ENCODE measurements at places on chromosomes 2 and 18.
A peak's percentile ranks its signal among the peaks of the same experiment; 100 is the strongest.

GRCh38 chr2:134782792-134783191, 55.6 kb upstream of the ACMSD start:
- DNase-seq = no peak

- DNase-seq = no peak
Observed at GRCh38 chr2:43391201-43391877, 164.9 kb upstream of the ZFP36L2 start.

- no peak for DNase-seq
Observed at GRCh38 chr2:67719351-67719750, 322.2 kb downstream of the ETAA1 start.

DNA sequence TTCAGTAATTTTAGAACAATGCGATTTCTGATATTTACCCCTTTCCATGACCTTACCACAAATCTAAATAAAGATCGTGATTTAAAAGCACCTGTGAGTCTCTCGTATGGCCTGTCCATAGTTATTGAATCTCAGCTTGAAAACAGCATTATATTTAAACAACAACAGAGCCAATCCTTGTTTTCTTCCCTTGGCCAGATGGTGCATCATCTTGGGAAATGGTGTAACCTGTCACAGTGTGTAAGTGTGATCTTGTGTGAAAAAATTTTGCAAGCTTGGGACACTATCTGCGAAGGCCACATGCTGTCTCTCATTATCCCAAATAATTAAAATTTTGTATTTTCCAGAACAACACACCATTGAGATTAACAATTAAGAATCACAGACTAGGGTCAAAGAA, 262.7 kb upstream of the SPHKAP start:
- no peak for DNase-seq

GRCh38 chr2:170409164-170409535, 231.2 kb downstream of the MYO3B start:
- peak; percentile 40 for DNase-seq

- DNase-seq = no peak
Observed at GRCh38 chr2:71999580-71999979, 148.1 kb downstream of the CYP26B1 start.

DNA sequence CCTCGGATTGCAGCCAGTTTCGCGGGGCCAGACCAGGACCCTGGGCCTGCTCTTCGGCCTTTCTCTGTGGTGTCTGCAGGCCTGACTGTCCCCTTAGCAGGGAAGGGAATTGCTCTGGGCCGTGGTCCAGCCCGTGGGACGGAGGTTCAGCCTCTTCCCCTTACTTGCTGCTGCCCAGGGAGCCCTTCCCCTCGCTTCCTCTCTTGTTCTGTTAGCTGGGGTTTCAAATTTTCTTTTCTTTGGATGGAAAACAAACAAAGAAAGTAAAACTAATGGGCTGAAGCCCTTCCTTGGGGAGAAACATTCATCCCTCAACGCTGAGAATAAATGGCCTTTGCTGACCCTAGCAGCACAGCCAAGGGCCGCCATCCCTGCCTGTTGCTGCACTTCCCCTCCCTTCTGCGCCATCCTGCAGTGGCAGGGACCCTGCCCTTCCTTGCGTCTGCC, 52.4 kb downstream of the ASAP2 start:
- DNase-seq = no peak

GRCh38 chr2:16774980-16775898, 109.6 kb upstream of the CYRIA start:
- no peak for DNase-seq

GRCh38 chr2:50752237-50752636, 279.7 kb downstream of the NRXN1 start:
- no peak for DNase-seq

DNA sequence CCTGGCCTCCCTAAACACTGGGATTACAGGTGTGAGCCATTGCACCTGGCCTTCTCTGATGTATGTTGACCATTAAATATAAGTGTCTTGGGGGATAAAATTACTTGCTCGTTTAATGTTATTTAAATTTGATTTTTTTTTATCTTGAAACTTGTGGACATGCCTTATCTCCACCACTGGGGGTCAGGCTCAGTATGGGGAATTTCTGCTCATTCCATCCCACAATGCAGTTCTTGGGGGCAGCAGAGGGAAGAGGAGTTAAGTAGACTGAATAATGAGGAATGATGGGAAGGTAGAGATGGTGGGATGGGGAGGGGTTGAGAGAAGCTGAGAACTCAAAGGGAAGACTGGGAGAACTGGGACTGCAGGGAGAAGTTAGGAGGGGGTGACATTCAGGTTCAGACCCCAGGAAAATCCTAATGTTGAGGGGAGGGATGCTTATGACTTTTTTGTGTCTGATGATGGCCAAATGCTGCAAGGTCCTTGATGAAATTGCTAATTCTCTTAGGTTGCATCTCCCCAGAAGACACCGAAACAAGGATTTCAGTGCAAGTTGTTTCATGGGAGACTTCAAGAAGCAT, 174.2 kb downstream of the MIB1 start:
- no peak for DNase-seq

DNA sequence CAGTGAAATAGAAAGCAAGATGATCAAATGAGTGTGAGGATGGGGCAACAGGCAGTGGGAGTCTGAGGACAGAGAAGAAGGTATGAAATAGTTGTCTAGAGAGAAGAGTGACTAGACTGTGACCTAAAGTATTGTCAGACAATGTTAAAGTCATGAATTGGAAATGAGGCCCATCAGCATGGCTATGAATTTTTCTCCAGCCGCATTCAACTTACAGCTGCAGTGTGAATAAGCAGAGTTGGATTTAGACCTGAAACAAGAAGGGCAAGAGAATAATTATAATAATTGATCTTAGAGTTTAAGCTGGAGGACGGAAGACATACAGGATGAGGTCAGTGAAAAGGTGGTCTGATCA, 4.2 kb upstream of the TSPYL6 start:
- DNase-seq = no peak

DNA sequence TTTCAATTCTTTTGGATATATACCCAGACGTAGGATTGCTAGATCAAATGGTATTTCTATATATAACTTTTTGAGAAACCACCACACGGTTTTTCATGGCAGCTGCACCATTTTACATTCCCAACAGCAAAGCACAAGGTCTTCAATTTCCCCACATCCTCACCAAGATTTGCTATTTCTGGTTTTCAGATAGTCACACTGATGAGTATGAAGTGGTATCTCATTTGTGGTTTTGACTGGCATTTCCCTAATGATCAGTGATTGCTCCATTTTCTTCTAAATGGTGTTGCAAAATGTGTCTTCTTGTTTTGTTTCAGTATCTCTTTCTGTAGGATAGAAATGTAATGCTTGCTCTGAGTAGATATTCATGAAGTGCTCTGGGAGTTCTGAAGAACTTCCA, 52.0 kb downstream of the ANKRD44 start:
- no peak for DNase-seq

GRCh38 chr2:3107567-3107966, 270.1 kb downstream of the EIPR1 start:
- no peak for DNase-seq

Data from stimulated activated CD8-positive, alpha-beta memory T cell treated with anti-CD3 and anti-CD28 coated beads, Interleukin-7, amount 100 ng/mL, for 4 hours (primary cell).